ENCODE measurements at places on chromosomes 3 and 15.

DNA sequence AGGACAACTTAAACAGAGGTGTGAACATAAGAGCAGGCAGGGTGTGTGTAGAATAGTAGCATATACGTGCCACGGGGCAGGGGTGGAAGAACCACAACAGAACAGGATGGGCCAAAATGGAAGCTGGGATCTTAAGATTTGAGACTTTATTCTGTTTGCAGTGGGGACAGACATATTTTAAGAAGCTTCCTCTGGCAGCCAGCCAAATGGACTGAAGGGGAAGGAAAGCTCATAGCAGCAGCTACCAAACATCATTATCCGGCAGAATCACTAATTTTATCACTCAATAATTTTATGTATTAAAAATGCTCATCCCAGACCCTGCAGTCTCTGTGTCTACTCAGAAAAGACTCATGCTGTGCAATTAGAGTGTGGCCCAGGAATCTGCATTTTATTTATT, 130.9 kb upstream of the CTDSPL start:
- DNase-seq = no peak

- no peak for DNase-seq
These were observed 124.4 kb downstream of the B3GALNT1 start for GRCh38 chr3:160980740-160981139.

DNA sequence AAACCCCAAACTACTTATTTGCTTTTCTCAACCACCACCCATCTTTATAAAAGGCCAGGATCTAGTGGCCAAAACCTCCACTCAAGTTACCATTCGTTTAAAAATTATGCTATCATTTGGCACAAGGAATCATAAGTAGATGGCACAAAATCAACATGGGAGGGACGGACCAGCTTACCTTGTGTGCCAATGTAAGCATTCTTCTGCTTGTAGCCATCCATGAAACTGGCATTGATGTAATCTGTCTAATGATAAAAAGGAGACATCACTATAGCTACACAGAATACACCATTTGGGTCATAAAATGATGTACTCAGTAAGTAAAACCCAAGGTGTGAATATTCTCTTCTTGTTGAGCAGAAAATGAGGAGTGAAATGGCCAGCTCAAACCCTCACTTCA, 28.2 kb upstream of the SIN3A start:
- DNase-seq = no peak

GRCh38 chr3:66342717-66343356, 122.0 kb downstream of the SLC25A26 start:
- no peak for DNase-seq

GRCh38 chr3:183381179-183381578, 47.2 kb downstream of the MCF2L2 start:
- DNase-seq = peak; percentile 58

- DNase-seq = no peak
These were observed 355.8 kb upstream of the C2CD4B start for GRCh38 chr15:62520887-62521286.

DNA sequence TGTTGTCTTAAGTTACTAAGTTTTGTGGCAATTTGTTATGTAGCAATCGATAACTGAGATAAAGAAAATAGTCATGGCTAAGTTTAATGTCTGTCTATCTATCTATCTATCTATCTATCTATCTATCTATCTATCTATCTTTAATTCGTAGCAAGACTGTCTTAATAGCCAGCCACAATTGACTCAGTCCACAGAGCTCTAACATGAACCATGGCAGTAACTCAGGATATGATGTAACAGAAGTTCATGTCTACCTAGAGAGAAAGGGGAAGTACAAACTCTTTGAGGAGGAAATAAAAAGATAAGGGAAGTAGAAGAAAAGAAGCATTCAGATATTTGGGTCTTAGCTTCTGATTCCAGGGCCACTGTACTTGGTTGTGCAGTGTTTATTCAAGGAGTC, 61.5 kb upstream of the FNDC3B start:
- no peak for DNase-seq

DNA sequence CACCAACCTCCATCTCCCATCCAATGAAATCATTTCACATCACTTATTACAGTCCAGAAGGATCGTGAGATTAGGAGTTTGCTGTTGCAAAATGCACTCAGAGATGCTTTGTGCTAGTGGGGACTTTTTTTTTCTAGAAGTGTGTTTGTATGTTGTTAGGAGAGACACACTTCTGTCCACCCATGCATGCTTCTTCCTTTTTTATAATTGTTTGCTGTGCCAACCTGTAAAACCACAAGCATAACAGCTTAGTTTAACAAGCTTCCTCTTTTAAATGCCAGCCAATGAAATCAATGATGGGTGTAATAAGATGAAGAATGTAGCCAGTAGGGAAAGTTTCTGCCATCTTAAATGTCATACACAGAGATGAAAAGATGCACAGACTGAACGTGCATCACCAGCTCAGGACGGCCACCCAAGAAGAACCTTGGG, 305.6 kb upstream of the STT3B start:
- DNase-seq = no peak

- DNase-seq = no peak
These were observed 60.3 kb downstream of the MYO9A start for GRCh38 chr15:72057548-72058091.

DNA sequence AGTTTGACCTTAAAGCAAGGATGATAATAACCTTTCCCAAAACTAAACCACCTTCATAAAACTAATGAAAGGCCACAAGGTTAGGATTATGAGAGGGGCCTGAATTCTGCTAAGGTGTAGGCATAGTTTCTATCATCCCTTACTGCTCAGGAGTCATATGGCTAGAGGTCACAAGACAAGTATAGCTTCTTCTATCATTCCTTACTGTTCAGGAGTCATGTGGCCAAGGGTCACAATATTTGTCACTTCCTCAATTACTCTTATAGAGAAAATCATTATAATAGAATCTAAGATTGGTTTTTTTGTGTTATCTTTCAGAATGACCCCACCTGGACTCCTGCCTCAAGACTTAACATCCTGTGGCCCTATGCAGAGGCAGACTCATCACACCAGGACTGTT, 36.6 kb downstream of the HERC1 start:
- DNase-seq = no peak

DNA sequence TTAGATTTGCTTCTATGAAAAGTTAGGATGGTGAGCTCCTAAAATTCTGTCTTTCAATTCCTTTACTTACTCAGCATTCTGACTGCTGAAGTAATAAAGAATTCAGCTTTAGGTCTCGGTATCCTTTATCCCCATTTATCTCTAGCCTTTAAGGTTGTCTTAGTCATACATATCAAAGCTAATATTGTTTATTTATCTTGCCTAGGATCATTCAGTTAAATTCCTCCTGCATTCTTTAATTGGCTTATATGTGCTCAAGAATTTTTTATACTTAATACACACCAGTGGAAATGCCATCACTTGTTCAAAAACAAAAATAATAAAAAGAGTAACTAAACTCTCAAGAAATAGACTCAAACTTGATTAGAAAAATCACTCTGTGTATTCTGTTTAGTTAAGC, 507.0 kb downstream of the ZPLD1 start:
- no peak for DNase-seq

GRCh38 chr3:124206225-124207055, 214.5 kb upstream of the ROPN1 start:
- no peak for DNase-seq

DNA sequence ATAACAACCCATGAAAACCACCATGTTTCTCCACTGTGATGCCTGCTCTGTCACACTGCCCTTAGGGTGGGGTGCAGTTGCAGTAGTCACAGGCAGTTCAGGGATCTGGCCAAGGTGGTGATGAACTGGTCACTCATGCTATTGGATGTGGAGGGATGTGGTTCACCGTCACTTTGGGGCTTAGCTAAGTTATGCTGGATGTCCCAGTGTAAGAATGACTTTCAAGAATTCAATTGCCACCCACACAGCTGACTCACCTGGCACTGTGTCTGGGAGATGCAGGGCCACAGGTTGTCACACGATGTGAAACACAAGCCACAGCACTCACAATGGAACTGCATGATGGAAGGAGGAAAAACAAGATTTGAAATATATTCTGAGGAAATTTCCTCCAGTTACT, 146.1 kb upstream of the CTNNB1 start:
- DNase-seq = peak; percentile 3

- DNase-seq = no peak
These were observed 36.4 kb upstream of the PRR23E start for GRCh38 chr3:127156338-127157050.

GRCh38 chr3:48285132-48285531, 44.2 kb downstream of the ZNF589 start:
- DNase-seq = no peak

GRCh38 chr3:107211608-107212007, 165.6 kb upstream of the CCDC54 start:
- DNase-seq = no peak

DNA sequence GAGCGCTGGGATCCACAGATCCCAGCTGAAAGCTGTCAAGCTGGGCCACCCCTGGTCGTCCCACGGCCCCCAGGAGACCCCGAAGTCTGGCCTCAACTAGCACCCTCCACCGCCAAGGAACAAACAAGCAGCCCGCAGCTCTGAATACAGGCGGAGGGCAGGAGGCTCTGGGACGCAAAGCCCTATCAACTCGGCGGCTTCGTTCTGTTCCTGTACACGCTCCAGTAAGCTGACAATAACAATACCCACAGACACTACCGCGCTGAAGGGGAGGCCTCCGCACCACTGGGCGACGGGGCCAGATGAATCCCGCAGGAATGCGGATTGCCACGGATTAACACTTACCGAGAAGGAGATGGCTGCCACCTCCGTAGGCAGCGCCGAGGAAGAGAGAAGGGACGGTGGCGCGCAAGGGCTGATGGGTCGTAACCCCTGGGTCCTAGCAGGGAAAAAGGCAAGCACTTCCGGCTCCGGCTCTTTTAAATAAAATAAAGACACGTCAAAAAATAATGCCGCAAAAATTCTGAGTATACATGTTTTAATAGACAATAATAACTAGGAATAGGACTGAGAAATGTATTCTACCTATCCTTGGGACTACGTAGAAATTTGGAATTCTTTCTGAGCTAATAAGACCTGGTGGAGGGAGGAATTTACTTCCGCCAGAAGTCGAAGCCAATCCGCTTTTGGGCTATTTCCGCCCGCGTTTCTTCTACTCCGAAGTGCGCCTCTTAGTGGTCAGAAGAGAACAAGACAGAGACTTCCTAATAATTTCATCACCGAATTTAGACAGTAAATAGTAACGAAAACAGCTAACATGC, at the start of gene RPL32:
RPL32 (minus strand) TSS at position 417 of the 821 bp plus-strand sequence. CDS start 1,328 bp downstream, outside the sequence.
- peak; percentile 87 for DNase-seq

DNA sequence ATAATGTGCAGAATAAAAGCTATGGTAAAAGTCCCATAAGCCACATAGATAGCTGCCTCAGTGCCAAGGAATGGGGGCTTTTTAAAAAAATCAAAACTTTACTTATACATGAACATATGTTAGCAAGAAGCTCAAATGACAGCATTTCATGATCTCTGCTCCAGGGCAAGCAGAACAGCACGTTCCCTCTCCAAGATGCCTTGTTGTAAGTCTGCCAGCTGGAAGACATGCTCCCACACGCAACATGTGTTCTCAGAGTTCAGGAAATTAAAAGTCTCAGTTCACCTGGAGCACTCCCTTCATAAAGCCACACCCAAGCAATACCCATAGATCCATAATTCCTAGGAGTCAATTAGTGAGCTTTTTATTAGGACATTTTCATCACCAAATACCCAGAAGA, 52.2 kb downstream of the ABI3BP start:
- DNase-seq = no peak

GRCh38 chr3:184134746-184135148, 411 bp upstream of the EIF2B5 start:
- DNase-seq = no peak

- no peak for DNase-seq
These were observed 39.1 kb downstream of the GASK1A start for GRCh38 chr3:43018246-43018645.

GRCh38 chr3:185488465-185488864, 10.4 kb downstream of the TMEM41A start:
- no peak for DNase-seq

DNA sequence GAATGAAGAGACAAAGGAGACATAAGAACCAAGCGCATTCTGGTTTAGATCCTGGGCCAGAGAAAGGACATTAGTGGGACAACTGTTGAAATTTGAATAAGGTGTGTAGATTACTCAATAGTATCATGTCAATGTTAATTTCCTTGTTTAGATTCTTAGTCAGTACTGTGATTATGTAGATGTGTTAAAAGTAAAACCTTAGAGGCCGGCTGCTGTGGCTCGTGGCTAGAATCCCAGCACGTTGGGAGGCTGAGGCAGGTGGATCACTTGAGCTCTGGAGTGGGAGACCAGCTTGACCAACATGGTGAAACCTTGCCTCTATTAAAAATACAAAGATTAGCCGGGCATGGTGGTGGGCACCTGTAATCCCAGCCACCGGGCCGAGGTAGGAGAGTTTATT, 26.7 kb downstream of the CYP8B1 start:
- no peak for DNase-seq

GRCh38 chr15:52678468-52679231, 538 bp downstream of the ATOSA start:
- DNase-seq = peak; percentile 80

- DNase-seq = no peak
These were observed 75.5 kb downstream of the PEX5L start for GRCh38 chr3:179961071-179961702.

DNA sequence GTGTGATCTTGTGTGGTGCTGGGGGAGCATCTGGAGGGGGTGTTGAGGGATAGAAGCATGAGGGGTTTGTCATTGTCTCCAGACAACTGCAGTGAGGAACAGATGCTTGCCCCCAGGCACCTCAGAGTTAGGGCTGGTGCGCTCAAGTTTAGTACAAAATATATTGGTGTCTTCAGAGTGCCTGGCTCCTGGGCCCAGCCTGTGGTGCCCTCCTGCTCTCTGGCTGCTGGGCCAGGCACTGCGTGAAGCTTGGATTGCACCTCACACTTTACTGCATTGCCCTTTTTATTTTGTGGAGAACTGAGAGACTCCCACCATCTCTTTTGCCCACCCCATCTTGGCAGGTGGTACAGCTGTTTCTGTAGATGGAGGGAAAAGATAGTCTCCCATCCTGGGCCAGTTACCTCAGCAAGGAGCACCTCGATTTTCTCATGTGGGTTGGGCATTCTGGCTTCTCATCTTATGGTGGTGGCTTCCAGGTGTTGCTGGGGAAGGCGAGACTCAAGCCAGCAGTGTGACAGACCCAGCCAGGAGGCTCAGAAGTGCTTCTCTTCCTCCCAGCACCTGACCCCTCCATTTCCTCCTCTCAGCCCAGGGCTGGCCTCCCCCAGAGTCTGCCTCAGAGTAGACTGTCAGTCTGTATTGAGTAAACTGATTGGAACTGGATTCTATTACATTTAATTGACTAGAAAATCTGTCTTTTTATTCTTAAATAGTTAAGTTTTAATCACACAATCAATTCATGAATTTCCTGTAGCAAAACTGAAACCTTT, 140.5 kb downstream of the DNAJB8 start:
- no peak for DNase-seq

DNA sequence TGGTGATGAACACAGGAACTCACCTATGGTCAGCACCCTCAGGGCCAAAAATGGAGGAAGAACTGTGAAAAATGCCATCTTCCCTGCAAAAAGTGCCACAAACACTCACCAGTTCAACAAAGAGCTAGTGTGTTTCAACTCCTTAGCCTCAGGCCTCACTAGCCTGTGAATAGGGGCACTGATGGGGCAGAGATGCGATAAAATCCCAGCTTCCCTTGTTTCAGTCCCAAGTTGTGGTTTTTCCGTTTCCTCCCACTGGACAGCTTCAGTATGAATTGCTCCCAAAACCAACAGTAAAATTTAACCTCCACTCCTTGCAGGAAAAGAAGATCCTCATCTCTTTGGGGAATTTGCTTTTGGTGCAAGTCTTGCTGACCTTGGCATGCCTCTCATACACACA, 117.4 kb upstream of the ADAMTS9 start:
- no peak for DNase-seq

GRCh38 chr3:161851941-161852566, 355.4 kb downstream of the OTOL1 start:
- DNase-seq = peak; percentile 31

Data from Daoy (cell line).